SW480 (cell line): ENCODE measurements at places on chromosomes 16 and 17.
A peak's percentile ranks its signal among the peaks of the same experiment; 100 is the strongest.

DNA sequence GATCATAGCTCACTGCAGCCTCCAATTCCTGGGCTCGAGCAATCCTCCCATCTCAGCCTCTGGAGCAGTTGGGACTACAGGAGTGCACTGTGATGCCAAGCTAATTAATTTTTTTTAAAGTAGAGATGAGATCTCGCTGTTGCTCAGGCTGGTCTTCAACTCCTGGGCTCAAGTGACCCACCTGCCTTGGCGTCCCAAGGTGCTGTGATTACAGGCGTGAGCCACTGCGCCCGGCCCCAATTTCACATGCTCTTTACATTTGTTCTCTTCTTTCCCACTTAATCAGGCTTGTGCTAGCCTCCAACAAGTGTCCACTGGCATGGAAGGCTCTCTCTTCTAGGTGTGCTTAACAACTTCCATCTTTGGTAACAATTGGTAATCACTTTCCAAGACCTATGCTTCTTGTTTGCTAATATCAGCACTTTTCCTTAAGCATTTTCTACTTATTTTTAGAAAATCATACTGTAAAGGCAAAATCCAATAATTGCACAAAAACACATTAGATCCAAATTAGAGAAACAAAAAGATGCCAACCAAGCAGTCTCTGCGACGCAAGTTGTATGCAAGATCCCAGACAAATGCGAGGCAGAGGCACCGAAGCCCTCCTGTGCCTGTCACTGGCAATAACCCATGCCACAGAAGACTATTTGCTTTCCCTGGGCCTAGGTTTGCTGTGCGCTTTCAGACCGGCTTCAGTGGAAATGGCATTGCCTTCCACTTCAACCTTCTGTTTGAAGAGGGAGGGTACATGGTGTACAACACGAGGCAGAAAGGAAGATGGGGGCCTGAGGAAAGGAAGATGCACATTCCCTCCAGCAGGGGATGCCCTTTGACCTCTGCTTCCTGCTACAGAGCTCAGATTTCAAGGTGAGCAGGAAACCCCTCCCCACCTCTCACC lies 52.6 kb downstream of the NOS2 start:
- DNase-seq: no peak

DNA sequence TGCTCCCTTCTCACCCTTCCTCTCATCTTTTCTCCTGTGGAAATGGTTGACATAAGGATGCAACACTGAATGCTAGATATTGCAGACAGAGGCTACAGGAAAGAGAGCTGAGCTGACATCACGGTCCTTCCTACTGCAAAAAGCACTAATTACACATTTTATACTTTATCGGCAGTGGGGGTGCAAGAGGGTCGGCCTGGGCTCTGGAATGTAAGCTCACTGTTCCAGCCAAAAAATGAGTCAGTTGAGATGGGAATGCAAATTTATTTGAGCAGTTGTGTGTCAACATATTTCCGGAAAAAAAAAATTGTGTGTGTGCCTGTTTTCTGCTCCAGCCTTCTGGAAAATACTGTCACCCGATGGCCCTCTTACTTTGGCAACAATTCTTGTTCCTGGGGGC lies 14.1 kb upstream of the MRTFB start:
- no peak for DNase-seq

GRCh38 chr17:20063665-20064648 lies 54.8 kb downstream of the SPECC1 start:
- no peak for DNase-seq

DNA sequence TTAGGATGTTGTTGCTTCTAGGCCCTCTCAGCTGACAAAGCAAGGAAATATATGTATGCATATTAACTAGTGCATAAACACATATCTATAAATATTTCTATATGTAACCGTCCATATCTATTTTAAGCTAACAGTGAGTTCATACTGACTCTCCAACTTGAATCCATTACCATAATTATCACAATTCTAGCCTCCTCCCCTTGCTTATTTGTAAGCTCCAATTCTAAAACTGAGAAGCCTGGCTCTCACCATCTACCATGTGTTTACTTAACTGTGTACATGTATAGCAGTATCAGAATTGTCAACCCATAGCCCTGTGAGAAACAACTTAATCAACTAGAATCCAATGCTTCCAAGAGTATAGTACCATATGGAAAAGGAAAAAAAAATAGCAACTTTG lies 5.1 kb downstream of the ABCC12 start:
- no peak for DNase-seq

- DNase-seq: no peak
Observed at GRCh38 chr17:47630614-47631013, 19.1 kb upstream of the KPNB1 start.

DNA sequence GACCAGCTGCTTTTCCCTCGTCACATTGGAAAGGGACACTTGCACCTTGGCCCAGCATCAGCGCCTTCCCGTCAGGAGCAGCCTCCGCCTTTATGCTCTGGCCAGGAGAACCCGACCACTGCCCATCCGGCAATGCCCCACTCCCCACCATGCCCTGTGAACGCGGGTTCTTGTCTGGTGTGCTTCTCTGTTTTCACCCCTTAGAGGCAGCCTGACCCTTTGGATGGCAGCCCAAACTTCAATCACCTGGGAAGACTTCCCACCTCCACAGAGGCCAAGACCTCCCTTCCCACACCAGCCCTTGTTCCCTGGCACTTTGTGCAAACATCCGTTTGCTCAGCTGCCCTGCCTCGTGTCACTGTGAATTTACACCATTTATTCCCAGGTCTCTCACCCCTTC lies 87.0 kb downstream of the DNAH17 start:
- no peak for DNase-seq

- DNase-seq: no peak
Observed at GRCh38 chr17:47669081-47669480, 19.4 kb downstream of the KPNB1 start.

GRCh38 chr17:49344914-49345313 lies 17.1 kb downstream of the ZNF652 start:
- DNase-seq: no peak

GRCh38 chr17:3002538-3003295 lies 60.7 kb downstream of the OR1D5 start:
- no peak for DNase-seq

DNA sequence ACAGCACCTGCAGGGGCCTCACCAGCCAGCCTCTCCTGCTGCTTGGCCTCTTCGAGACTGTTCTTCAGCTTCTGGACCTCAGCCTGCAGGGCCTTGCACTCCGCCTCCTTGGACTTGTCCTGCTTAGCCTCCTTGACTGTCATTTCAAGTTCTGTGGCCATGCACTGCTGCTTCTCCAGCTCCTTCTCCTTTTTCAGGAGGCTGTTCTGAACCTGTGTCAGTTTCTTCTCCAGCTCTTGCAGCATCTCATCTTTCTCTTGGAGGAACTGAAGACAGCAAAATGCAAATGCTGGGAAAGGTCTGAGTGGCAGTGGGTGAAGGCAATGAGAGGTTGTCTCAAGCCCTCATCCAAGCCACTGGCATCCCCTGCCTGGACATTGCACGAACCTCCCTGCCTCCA lies 39.1 kb downstream of the DHX38 start:
- DNase-seq: no peak

- no peak for DNase-seq
Observed at GRCh38 chr17:68429881-68430280, 27.4 kb downstream of the WIPI1 start.

GRCh38 chr16:83771306-83771942 lies 36.4 kb upstream of the HSBP1 start:
- DNase-seq: no peak

GRCh38 chr16:24070851-24071250 lies 185.3 kb upstream of the CACNG3 start:
- DNase-seq: peak; percentile 42

- DNase-seq: no peak
Observed at GRCh38 chr16:85331688-85332087, 219.4 kb upstream of the CIBAR2 start.

GRCh38 chr16:25108054-25108453 lies 3.5 kb upstream of the LCMT1 start:
- DNase-seq: peak; percentile 35

DNA sequence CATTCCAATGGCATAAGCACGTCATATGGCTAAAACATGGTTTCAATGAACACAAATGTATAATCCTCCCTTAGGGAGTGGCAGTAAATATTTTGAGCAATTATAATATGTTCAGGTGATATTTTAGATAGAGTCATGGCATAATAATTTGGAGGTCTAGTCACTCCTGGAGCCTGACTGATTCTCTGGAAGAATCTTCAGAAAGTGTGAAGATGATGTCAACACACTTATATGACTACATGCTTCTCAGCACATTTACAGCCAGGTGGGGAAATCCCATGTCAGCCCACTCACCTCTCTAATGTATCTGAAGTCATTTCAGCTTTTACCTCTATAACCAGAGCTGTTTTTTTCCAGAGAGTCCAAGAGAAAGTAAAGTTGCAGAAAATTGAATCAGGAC lies 474.8 kb downstream of the SHISA9 start:
- no peak for DNase-seq
